Cardiac septum (tissue), 1 donor: ENCODE measurements at places on chromosomes 2 and 18. TPM values are rescaled to one million over a fixed set of nuclear protein-coding genes. Genes with fewer than 3 reads are reported as not detected.
A peak's percentile ranks its signal among the peaks of the same experiment; 100 is the strongest.

HMSD gene
- 1.1 TPM for total RNA-seq

CD8B gene
- total RNA-seq, result 0.62 TPM

GRCh38 chr2:10294077-10294476 lies 8.6 kb upstream of the HPCAL1 start:
- no peak for DNase-seq

- DNase-seq, result no peak
Measured at GRCh38 chr2:176124947-176125771, 2.6 kb downstream of the HOXD9 start.

- DNase-seq, result no peak
Measured at GRCh38 chr2:226066391-226066790, 666.9 kb downstream of the NYAP2 start.

GRCh38 chr2:127927384-127927783 lies 41.6 kb upstream of the AMMECR1L start:
- no peak for DNase-seq

GRCh38 chr2:128347701-128348539 lies 29.3 kb upstream of the HS6ST1 start:
- peak; percentile 83 for DNase-seq

- no peak for DNase-seq
Measured at GRCh38 chr2:200021449-200022114, 66.2 kb downstream of the MAIP1 start.

- no peak for DNase-seq
Measured at GRCh38 chr18:56189615-56190014, 448.8 kb downstream of the TXNL1 start.

GRCh38 chr2:64854773-64855237 lies 134.4 kb upstream of the SLC1A4 start:
- DNase-seq, result no peak

- DNase-seq, result no peak
Measured at GRCh38 chr2:130769343-130769907, 14.1 kb downstream of the AMER3 start.
